ENCODE measurements at places on chromosomes 4 and X. TPM values are rescaled to one million over a fixed set of nuclear protein-coding genes. Genes with fewer than 3 reads are reported as not detected.

Gene DKK2
- not detected for total RNA-seq

Gene HSFX4
- total RNA-seq, result not detected

Gene SHOX
- not detected for total RNA-seq

Gene CTAG2
- 13.4 TPM for total RNA-seq

Gene SYN1
- total RNA-seq, result 0.47 TPM

Gene CYLC1
- not detected for total RNA-seq

Gene SASH3
- total RNA-seq, result 158 TPM

Gene TLR1
- 13.3 TPM for total RNA-seq

Gene SFRP2
- not detected for total RNA-seq

Gene FGFBP2
- total RNA-seq, result 12.8 TPM

Gene NPY2R
- total RNA-seq, result not detected

Gene ZDHHC15
- total RNA-seq, result 0.55 TPM

Gene RAI2
- total RNA-seq, result 2.9 TPM

Gene TACC3
- 150 TPM for total RNA-seq

Gene HERC6
- total RNA-seq, result 35.5 TPM

Gene SMARCA5
- 52.9 TPM for total RNA-seq

Gene BMPR1B
- not detected for total RNA-seq

Gene ACOT9
- 14.4 TPM for total RNA-seq

Gene ART3
- total RNA-seq, result not detected

Gene SHROOM2
- not detected for total RNA-seq

Measured in naive thymus-derived CD8-positive, alpha-beta T cell (primary cell).